ENCODE measurements at places on chromosomes 13 and 19.

DNA sequence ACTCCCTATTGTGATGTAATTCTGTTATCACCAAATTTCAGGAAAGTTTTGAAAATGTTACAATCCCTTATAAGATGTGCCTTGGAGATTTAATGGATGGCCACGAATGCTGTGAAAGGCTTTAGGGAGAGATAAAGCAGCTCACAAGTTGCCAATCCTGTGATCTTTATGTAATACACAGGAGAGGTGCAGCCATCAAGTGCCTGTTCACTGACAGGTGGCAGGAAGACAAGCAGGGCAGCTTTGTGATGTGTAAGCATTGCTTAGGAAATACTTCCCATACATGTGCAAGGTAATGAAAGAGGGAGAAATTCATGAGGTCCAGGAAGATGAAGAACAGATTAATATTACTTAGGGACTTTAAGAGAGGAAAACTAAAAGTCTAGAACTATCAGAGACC is 628.8 kb downstream of the SLITRK6 start:
- no peak for DNase-seq
- no peaks in the 10 kb centered on the region for H3K27me3 ChIP-seq
- H3K36me3 ChIP-seq: no peaks in the 10 kb centered on the region
- no peak overlapping the region for H3K27ac ChIP-seq
- H3K4me1 ChIP-seq: no peaks in the 10 kb centered on the region

GRCh38 chr13:94323764-94324758 is 155.4 kb downstream of the DCT start:
- no peak overlapping the region for H3K4me3 ChIP-seq
- no peaks in the 10 kb centered on the region for H3K4me1 ChIP-seq
- no peaks in the 10 kb centered on the region for H3K36me3 ChIP-seq
- no peaks in the 10 kb centered on the region for H3K27me3 ChIP-seq

GRCh38 chr19:3274245-3274941 is 49.9 kb downstream of the CELF5 start:
- H3K4me3 ChIP-seq: no peak overlapping the region
- H3K4me1 ChIP-seq: peaks cover 7% of the 10 kb centered on the region
- H3K27me3 ChIP-seq: no peaks in the 10 kb centered on the region
- no peak overlapping the region for H3K27ac ChIP-seq
- no peaks in the 10 kb centered on the region for H3K36me3 ChIP-seq
- DNase-seq: no peak

DNA sequence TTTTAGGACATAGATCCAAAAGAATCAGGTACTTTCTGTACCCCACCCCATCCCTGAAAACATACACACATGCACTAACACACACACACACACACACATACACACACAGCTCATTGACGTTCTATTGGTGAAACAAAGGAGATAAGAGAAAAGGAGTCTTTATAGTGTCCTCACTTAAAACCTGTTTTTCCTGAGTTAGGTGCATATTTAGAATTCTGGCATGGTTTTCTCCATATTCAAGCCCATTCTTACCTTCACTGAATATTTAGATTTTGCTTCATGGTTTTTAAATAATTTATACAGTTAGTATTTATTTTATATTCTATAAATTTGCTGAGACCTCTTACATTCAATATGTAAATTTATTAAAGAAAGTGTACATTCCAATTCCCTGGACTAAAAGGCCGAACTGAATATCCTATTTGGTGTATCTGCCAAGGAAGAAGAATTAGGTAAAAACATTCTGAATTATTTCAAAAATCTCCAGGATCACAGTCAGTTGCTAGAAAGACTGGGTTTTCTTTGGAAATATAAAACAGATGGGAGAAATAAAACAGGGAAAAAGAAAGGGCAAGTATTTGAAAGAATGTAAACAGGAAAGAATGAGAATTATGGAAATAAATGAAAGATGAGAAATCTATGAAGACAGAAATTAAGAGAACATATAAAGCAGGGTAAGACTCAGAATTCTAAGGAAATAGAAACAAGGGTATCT is 556.2 kb downstream of the KCTD12 start:
- no peaks in the 10 kb centered on the region for H3K4me1 ChIP-seq
- no peaks in the 10 kb centered on the region for H3K36me3 ChIP-seq
- no peak for DNase-seq
- no peak overlapping the region for H3K4me3 ChIP-seq

- H3K27me3 ChIP-seq: no peaks in the 10 kb centered on the region
- H3K4me1 ChIP-seq: no peaks in the 10 kb centered on the region
Observed at GRCh38 chr13:40292536-40292935, 373.9 kb downstream of the FOXO1 start.
